ENCODE measurements at places on chromosomes 1 and 21.

DNA sequence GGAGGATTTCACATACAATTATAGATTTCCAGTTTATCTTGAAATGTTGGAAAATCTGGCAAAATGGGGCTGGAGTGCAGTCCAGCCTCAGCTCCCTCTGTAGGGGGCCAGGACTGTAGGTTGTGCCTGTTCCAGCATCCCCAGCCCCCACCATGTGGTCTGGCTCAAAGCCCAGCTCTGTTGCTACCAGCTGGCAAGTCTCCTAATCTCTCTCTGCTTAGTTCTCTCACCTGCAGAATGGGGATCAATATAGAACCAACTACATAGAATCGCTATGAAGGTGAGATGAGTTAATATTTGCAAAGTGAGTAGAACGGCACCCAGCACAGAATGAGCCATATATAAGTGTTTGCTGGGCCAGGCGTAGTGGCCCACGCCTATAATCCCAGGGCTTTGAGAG lies 50.0 kb upstream of the TARDBP start:
- DNase-seq, result peak; percentile 99

DNA sequence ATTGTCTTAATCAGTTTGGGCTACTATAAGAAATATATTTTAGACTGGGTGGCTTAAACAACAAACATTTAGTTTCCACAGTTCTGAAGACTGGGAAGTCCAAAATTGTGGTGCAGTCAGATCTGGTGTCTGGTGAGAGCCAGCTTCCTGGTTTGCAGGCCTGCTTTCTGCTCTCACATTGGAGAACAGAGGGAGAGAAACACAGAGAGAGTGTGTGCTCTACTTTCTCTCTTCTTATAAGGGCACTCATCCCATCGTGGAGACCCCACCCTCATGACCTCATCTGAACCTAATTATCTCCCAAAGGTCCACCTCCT lies 4.1 kb downstream of the LEPR start:
- no peak for DNase-seq

GRCh38 chr1:210207597-210208450 lies 24.8 kb upstream of the SERTAD4 start:
- no peak for DNase-seq

GRCh38 chr1:179228783-179229213 lies 679 bp downstream of the ABL2 start:
- peak; percentile 28 for DNase-seq

DNA sequence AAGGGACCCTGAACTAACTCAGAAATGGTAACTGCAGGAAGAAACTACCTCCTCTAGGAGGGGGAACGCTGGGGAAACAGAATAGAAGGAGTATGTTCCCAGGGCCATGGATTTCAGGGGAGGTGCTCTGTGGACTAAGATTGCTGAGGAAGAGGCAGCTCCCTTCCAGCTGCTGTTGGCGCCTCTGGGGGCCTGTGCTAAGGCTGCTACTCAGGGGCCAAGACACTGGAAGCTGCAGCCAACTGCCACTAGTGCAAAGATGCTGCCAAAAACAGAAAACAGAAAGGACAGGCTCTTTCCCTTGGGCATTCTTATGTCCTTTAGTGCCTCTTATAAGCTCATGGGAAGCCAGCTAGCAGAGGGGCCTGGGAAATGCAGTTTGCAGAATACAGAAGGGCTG lies 58.0 kb upstream of the SGIP1 start:
- DNase-seq, result no peak

- no peak for DNase-seq
These were observed 72.2 kb downstream of the MRPL37 start for GRCh38 chr1:54272134-54272533.

DNA sequence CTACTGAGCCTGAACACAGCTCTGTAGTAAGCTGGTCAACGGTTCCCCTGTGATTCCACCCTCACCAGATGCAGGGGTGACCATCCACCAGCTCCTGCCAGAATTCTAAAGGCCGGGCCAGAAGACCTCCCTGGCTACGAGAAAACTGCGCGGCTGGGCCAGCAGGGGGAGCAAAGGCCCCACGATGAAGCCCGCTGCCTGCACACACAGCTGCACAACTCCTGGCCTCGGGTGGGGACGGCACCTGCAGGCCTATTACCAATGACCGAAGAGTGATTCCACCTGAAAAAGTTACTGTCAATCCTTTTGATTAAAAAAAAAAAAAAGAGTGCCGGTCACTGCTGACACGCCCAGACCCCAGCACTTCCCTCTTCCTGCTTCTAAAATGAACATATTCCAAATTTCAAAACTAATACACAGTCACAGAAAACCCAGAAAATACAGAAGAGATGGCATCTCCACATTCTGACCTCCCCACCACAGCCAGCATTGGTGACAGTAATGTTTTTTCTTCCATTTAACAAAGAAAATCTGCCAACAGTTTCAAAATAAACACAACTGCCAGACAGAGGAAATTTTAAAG lies 49.8 kb upstream of the RIPK4 start:
- DNase-seq, result peak; percentile 37

DNA sequence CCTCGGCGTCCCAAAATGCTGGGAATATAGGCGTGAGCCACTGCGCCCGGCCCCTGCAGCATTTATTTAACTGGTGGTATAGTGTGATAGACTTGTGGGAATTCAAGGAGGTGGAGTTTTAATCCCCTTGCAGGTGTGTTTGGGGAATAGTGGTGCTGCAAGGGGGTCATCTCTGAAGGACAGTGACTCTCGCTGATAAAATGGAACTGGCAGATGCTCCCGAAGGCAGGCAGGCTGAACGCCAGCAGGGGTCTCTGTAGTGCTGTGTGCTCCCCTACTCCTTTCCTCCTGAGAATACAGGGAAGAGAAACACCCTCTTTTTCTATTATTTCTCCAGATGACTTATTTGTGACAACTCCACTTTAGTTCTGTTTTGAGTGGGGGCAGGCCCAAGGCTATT lies 4.0 kb downstream of the OSCP1 start:
- peak; percentile 46 for DNase-seq

GRCh38 chr21:33121715-33122475 lies 52.0 kb downstream of the OLIG1 start:
- no peak for DNase-seq

GRCh38 chr1:7265771-7266371 lies 480.6 kb downstream of the CAMTA1 start:
- peak; percentile 37 for DNase-seq

GRCh38 chr1:59978026-59978425 lies 51.5 kb upstream of the CYP2J2 start:
- DNase-seq, result no peak

DNA sequence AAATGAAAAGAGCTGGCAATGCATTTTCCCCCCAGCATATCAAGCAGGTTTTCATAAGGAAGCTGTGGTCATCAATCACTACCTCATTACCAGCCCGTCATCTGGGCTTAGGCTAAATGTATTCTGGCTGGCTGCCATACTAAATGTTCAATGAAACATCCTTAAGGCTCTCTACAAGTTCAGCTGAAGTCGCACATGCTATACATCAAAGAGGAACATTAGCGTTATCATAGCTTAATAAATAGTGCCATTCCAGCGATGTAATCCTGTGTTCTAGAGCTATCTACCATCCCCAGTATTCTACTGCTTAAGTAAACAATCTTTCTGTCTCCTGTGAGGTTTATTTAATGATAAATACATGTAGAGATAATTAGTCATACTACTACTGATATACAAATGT lies 288.8 kb downstream of the DPYD start:
- no peak for DNase-seq

DNA sequence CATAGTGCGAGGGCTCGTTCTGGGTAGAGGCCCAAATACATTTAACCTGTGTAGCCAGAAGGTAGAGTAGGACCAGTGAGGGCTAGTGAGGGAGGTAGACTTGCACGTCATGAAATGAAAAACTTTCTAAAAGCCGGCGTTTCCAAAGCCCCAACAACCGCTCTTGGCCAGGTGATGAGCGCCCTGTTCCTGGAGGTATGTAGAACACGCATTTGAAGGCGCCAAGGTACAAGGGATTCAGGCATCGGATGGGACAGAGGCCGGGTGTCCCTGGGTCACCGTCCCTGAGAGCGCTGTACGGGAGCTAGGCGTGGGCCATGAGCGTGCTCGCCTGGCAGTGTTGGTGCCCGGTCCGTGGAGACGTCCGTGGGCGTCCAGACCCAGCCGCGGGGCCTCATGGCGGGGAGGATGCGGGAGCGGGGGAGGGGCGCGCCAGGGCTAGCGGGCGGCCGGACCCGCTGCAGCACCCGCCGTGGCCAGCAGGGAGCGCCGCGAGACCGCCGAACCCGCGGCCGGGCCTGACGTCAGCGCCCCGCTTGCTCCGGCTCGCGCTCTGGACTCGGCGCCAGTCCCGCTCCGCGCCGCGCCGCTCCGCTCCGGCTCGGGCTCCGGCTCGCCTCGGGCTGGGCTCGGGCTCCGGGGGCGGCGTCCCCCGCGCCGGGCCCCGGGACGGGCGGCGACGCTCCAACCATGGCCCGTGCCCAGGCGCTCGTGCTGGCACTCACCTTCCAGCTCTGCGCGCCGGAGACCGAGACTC lies at the start of gene PTPRU:
Gene PTPRU (plus strand): TSS at position 568 of the 757 bp plus-strand sequence. CDS start 123 bp downstream, at position 691.
- peak; percentile 57 for DNase-seq

DNA sequence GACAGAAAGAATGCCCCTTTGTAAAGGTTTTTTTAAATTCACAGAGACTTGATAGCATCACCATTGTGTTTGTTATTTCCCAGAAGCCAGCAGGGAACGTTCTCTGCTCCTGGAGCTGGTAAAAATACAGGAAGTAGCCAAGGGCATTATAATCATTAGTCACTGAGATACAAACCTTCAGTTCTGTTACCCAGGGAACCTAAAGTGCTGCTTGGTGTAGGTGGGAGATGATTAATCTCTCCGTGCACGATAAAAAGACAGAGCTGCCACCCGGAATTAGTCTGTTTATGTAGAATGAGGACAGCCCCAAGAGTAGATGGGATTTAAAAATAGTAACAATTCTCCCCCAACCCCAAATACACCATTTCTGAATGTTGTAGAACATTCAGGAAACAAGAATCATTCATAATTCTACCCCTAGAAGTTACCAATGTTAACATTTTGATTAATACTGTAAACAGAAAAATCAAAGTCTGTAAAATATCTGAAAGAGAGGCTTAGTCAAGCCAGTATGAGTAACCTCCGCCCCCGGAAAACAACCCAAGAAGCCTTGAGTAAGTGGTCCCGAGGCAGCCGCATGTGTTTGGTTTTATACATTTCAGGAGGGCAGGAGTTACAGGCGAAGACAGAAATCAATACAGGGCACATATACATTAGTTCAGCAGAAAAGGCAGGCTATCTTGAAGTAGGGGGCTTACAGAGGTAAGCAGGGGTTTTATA lies 45.3 kb upstream of the CTBS start:
- DNase-seq, result peak; percentile 36

GRCh38 chr1:25238046-25238445 lies 5.7 kb upstream of the SYF2 start:
- no peak for DNase-seq

- DNase-seq, result no peak
These were observed 95.8 kb downstream of the ARHGEF10L start for GRCh38 chr1:17635276-17635675.

GRCh38 chr1:7251454-7251800 lies 466.2 kb downstream of the CAMTA1 start:
- no peak for DNase-seq

DNA sequence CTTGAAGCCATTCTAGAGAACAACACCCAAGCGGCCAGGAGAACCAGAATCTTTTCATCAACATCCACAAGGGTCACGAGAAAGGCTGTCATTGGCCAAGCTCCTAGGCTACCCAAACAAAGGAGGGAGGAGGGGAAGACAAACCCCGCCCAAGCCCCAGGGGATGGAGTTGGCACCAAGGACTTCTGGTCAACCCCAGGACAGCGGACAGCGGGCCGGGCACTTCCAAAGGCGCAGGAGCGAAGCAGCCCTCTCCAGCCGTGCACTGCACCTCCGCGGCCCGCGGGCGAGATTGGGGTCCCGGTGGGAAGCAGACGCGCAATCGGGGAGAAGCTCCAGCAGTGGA lies at the start of gene CLIC6:
Gene CLIC6 (plus strand): TSS at position 192 of the 346 bp plus-strand sequence. CDS start 395 bp downstream, outside the sequence.
- DNase-seq, result no peak

- DNase-seq, result no peak
These were observed 86.0 kb downstream of the LRRC53 start for GRCh38 chr1:74426208-74426937.

GRCh38 chr1:66938613-66939012 lies 13.8 kb downstream of the MIER1 start:
- DNase-seq, result no peak

GRCh38 chr1:76198452-76198851 lies 123.9 kb downstream of the ST6GALNAC3 start:
- no peak for DNase-seq

DNA sequence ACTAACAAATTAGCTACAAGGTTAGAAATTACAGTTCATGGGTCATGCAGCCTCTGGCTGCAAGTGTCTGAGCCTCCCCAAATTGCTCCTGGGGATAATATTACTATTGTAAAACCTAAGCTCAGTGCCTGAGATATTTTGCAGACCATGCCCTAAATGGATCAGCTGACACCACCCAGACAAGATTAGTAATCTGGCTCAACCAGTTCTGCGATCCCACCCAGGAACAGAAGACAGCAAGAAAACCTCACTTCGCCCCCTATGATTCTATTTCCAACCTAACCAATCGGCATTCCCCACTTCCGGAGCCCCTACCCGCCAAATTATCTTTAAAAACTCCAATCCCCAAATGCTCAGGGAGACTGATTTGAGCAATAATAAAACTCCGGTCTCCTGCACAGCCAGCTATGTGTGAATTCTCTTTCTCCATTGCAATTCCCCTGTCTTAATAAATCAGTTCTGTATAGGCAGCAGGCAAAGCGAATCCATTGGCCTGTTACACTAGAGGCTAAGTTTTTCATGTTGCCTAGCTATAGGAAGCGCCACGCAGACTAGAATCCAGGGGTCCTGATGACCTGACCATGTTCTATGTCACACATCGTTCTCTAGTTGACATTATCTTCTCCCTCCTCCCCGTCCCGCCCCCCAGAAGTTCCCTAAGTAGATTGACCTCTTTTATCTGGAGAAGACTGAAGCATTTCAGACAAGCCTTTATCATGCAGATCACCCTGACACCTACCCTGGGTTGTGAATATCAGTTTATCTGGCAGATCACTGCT lies 22.4 kb upstream of the ZFYVE9 start:
- DNase-seq, result no peak

DNA sequence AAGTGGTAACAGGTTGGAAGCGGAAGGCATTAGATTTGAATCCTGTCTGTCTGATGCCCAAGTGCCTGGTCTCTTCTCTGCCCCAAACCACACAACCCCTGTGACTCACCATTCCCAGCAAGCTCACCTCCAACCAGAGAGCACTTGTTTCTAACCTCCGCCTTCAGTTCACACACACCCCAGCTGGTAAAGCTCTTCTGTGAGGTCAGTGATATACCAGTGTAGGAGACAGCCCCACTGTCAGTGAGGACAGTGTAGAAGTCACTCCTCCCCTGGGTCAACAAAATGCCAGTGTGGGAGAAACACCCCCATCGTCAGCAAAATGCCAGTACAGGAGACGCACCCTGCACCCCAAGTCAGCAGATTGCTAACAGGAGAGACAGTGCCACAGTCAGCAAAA lies 2.6 kb downstream of the RIMS3 start:
- no peak for DNase-seq

- DNase-seq, result peak; percentile 53
These were observed 122.2 kb upstream of the HOOK1 start for GRCh38 chr1:59692591-59692990.

GRCh38 chr1:164561472-164561871 lies 2.5 kb downstream of the PBX1 start:
- peak; percentile 53 for DNase-seq

GRCh38 chr1:89363196-89363595 lies 663 bp upstream of the GBP6 start:
- DNase-seq, result no peak

GRCh38 chr21:43269440-43269839 lies 100.6 kb downstream of the CRYAA start:
- no peak for DNase-seq
